ENCODE measurements at places on chromosomes 1 and 21.
A peak's percentile ranks its signal among the peaks of the same experiment; 100 is the strongest.

GRCh38 chr1:12180315-12180714 is 13.5 kb downstream of the TNFRSF1B start:
- no peak for DNase-seq

GRCh38 chr1:158017800-158018595 is 24.6 kb downstream of the KIRREL1 start:
- DNase-seq, result no peak

- DNase-seq, result no peak
Observed at GRCh38 chr1:81885291-81885690, 84.6 kb downstream of the ADGRL2 start.

- no peak for DNase-seq
Observed at GRCh38 chr1:180937012-180937372, 24.3 kb downstream of the KIAA1614 start.

- no peak for DNase-seq
Observed at GRCh38 chr1:147581459-147581858, 40.2 kb downstream of the BCL9 start.

- no peak for DNase-seq
Observed at GRCh38 chr21:26461500-26461899, 111.6 kb downstream of the CYYR1 start.

GRCh38 chr1:246987083-246987690 is 20.7 kb downstream of the ZNF695 start:
- no peak for DNase-seq

- DNase-seq, result peak; percentile 67
Observed at GRCh38 chr1:12014141-12014991, 4.9 kb upstream of the MIIP start.

DNA sequence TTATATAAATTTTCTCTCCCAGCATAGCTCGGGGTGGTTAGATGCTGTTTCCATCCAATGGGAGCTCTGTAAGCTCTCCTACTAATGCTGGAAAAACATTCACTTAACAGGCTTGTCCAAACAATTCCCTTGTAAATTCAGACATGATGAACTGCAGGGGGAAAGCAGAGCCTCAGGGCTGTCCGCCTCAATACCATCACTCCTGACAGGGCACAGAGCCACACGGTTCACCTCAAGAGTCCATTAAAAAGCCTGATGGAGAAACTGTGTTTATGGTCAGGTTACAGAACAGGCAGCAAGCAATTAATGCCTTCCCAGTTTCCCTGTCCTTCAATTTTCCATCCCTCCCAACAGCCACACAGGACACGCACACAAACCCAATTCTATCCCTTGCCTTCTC is 171.0 kb downstream of the BRINP2 start:
- DNase-seq, result no peak

- DNase-seq, result no peak
Observed at GRCh38 chr1:99728494-99729235, 37.8 kb downstream of the FRRS1 start.

DNA sequence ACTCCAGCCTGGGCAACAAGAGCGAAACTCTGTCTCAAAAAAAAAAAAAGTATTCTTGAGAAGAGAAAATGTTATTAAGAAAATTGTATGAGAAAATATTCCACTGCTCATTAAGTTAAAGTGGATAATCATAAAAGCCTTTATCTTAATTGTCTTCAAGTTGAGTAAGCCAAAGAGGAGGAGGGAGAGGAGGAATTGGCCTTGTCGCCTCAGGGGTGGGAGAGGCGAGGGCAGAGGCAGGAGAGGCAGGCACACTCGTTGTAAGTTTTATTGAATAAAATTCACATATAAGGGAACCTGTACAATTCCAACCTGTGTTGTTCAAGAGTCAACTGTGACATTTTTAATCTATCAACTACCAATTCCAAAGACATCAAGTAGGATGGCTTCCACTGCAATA is 820.3 kb downstream of the USP25 start:
- no peak for DNase-seq

DNA sequence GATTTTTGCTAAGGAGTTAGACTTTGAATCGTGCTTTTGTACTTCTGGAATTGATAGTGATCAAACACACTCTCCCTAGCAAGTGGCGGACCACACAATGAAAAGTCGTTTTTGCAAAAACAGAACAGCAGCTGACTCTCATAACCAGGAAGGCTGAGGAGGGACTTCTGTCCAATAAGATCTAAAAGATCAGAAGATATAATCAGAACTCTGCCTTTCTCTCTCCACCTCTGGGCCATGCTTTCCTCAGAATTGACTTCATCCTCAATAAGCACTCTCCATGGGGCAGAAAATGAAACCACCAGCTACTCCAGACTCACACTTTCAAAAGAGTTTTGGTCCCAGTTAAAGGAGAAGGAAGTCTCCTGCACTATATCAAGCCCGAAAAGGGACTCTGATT is 55.3 kb upstream of the SAMD13 start:
- DNase-seq, result no peak

DNA sequence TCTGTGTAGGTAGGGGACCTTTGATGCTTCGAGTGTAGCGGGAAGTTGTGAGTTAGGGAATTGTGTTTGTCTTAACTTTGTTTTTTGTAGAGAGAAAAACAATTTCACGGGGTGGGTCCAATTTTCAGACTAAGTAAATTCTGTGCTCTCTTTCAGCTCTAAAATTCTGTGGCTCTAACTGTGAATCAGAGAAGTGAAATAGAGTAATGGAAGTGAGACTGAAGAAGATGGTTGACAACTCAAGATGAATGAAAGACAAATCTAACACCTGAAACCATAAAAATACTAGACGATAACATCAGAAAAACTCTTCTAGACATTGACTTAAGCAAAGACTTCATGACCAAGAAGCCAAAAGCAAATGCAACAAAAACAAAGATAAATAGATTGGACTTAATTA is 4.4 kb upstream of the FMO1 start:
- no peak for DNase-seq

- DNase-seq, result no peak
Observed at GRCh38 chr1:154733621-154734020, 125.6 kb upstream of the ADAR start.

GRCh38 chr1:31432592-31433395 is 19.8 kb downstream of the SERINC2 start:
- no peak for DNase-seq

- no peak for DNase-seq
Observed at GRCh38 chr1:39933956-39934941, 20.7 kb upstream of the MFSD2A start.

DNA sequence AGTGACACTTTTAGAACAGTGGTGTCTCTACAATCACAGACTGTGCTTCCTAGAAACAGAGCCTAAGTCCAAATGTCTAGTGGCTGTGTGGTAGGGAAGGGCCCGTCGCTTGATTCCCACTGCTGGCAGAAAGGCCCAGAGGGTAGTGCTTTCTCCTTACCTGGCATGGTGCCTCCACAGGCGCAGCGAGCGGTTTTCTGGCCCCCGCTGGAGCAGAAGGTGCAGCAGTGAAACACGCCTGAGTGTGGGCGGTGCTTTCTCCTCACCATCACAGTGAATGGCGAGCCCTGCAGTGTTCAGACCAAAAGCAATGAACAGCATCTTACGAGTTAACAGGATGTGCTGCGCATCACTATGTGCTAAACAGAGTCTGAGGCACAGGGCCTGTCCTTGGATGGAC is 8.3 kb downstream of the TRIM45 start:
- no peak for DNase-seq

DNA sequence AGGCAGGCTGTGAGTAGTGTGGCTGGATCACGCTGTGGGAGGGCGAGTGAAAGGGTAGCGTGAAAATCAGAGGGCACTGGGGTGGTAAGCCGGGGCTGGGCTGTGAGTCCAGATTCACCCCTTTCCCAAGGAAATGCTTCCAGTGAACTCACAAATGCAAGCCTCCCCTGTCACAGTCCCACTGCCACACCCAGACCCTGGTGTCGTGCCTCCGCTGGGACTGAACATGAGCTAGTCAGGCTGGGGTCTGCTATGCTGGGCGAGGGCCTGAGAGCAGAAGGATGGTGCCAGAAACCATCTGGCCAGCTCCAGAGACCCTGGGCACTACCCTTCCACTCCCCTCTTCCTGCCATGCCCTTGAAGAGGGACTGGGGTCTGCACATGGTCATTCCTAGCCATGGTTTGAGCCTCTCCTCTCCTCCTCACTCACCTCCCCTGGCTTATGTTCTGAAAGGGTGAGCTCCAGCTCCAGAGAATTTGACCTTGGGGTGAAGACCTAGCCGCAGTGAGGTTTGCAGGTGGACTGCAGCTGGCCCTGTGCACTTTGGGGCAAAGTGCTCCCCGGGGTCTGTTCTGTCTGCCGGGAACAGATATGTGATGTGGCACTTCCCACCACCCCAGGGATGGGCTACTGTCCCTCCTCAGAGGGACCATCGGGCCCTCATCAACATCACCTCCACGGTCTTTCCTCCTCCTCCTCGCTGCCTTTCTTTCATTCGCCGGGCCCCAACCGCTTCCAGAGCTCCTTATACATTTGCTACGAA is 365.6 kb downstream of the RPS6KC1 start:
- no peak for DNase-seq

GRCh38 chr1:202282596-202283283 is 59.0 kb downstream of the UBE2T start:
- DNase-seq, result no peak

DNA sequence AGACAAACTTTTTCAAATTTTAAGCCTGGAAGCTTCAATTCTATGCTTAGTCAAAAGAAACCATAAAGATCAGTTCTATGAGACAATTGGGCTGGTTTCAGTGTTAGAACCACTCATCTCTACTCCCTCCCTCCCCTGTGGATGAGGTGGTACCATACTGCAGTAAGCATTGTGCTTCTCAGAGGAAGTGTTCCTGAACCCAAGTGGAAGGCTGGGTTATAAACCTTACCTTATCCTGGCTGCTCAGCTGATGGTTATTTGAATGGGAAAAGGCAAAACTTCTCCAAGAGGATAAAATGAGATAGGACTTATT is 34.1 kb upstream of the RGL1 start:
- DNase-seq, result no peak

- DNase-seq, result no peak
Observed at GRCh38 chr1:89589515-89589914, 43.4 kb upstream of the LRRC8C start.

- no peak for DNase-seq
Observed at GRCh38 chr1:98387701-98388100, 273.8 kb upstream of the SNX7 start.

- no peak for DNase-seq
Observed at GRCh38 chr1:29004288-29004687, 89.9 kb downstream of the EPB41 start.

DNA sequence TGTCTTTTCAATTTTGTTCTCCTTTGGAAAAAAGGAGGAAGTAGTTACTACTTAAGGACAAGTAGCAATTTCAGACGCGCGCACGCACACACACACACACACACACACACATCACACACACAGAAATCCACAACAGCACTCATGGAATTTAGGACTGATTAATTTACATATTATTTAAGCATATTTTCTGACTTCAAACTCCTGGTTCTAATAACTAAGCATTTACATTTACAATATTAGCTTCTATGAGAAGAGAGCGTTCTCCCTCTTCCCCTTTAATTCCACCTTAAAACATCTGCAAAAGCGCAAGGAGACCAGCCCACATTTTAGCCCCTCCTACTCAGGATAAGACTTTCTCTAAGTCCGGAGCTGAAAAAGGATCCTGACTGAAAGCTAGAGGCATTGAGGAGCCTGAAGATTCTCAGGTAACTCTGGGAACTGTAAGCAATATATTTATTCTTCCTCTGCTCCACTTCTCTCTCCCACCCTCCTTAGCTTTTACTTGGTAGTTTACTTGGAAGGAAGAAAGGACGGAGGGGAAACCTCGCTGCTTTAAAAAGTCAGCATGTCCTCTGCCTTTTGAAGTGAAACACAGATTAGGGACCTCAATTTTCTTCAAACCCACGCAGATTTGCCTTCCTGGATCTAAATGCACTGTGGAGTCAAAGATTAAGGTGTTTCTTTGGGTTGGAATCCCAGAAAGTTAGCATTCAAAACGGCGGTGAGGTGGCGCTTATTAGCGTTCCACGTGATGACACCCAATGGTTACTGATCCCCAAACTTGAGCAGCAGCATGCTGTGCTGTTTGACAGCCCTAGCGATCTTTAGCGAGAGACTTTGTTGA is at the start of gene PLA2G4A:
TSS of gene PLA2G4A (plus strand) at position 339 of the 844 bp plus-strand sequence. CDS start 25,406 bp downstream, outside the sequence.
- DNase-seq, result no peak

All from T-helper 2 cell (primary cell).